G401 (cell line): ENCODE measurements at places on chromosomes 16 and 17.

- no peak for DNase-seq
Observed at GRCh38 chr17:19753051-19753509, 5.0 kb upstream of the ALDH3A1 start.

- DNase-seq = no peak
Observed at GRCh38 chr17:43719578-43719977, 39.0 kb downstream of the SOST start.

DNA sequence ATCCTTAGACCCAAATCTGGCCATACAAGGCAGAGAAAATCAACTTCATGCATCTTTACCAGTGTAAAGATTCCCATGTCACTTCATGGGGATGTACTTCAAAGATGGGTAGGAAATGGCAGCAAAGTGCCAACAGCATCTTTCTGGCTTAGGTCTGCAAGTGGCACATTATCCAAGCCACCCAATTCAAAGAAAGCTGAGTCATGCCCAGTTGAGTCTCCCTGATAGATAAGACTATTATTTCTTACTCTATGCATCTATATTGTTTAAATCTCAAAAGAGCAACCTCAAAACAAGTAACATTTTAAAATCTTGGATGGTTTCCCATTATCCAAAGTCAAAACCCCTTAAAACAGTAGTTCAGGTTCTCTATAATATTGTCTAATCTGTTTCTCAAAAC lies 61.2 kb upstream of the HSBP1 start:
- DNase-seq = no peak

DNA sequence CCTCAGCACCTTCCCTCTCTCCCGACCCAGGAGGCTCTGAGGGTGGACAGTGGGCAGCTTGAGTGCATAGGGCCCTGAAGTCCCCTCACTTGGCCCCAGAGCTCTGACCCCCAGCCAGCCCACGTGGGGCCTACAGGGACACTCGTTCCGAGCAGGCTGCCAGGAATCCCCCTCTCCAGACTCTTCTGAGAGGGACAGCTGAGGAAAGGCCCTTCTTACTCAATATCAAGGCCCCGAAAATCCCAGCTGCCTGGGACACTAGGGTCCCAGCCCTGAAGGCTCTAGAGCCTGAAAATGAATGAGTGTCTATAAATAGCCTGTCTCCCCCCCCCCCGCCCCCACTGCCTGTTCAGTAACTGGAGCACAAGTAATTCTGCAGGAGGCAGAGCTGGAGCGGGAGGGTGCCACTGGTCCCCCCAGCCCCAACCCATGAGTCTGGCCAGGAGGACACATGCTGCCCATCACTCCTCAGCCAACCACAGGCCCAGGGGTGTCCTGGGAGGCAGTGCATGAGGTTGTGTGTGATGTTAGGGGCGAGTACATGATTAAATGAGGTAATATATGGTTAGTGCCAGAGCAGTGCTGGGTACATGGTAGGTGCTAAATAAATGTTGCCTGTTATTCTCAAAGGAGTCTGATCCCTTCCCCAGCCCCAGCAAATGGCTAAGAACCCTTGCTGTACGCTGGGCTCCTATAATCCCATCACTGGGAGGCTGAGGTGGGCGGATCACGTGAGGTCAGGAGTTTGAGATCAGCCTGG lies 11.6 kb downstream of the ADAM11 start:
- peak; percentile 50 for DNase-seq

DNA sequence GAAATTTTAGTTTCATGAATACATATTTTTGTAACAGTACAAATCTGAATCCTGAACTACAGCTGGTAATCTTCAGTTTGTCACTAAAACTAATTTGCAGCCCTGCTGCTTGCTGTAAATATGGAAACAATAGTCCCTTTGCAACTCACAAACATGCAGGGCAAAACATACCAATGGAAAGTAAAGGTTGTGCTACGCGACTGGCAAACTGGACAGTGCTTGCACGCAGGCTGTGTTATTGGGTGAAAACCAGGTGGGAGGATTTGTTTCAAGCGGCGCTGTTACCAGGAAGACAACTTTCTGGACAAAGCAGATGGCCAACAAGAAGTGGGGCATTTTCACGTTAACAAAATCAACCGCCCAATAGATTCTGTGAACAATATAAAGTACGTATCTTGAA lies 93.5 kb downstream of the CDYL2 start:
- peak; percentile 80 for DNase-seq

DNA sequence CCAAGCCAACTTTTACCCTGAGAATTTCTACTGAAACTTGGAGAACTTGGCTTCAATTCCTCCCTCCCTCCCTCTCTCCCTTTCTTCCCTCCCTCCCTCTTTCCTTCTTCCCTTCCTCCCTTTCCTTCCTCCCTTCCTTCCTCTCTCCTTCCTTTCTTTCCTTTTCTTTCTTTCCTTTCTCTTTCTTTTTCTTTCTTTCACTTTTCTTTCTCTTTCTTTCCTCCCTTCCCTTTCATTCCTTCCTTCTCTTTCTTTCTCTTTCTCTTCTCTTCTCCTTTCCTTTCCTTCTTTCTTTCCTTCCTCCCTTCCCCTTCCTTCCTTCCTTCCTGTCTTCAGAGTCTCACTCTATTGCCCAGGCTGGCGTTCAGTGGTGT lies 268.1 kb upstream of the SDK2 start:
- DNase-seq = no peak

GRCh38 chr16:77877712-77878347 lies 89.5 kb downstream of the VAT1L start:
- DNase-seq = no peak

DNA sequence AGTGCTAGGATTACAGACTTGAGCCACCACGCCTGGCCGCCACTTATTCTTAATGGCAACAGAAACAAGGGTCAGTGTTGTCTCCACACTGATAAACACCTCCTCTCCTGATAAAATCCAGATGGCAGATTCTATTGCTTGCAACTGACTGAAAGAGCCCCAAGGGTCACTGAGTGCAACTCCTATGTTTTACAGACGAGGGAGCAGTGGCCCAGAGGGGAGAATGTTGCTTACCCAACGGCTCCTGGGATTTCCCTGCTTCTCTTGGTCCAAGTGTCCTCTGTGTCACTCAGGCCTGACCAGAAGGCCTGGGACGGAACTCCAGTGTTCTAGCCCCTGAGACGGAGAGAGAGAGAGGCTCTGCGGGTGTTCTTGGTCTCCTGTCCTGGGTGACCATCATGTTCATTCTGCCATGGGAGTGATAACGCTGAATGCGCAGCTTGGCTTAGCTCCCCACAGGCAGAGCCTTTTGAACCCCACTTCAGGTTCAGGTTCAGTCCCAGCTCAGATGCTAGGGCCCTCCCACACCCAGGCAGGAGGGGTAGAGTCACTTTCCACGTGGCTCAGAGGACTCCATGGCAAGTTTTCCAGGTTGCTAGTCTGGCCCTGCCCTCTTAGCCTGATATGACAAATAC lies 77.3 kb upstream of the NLRP1 start:
- DNase-seq = no peak

- no peak for DNase-seq
Observed at GRCh38 chr16:82509691-82510430, 116.9 kb upstream of the CDH13 start.

- no peak for DNase-seq
Observed at GRCh38 chr16:88936008-88936555, 40.9 kb downstream of the CBFA2T3 start.
